ENCODE measurements at places on chromosomes 11 and 22.

- DNase-seq = no peak
Measured at GRCh38 chr11:26027887-26028286, 304.0 kb upstream of the ANO3 start.

DNA sequence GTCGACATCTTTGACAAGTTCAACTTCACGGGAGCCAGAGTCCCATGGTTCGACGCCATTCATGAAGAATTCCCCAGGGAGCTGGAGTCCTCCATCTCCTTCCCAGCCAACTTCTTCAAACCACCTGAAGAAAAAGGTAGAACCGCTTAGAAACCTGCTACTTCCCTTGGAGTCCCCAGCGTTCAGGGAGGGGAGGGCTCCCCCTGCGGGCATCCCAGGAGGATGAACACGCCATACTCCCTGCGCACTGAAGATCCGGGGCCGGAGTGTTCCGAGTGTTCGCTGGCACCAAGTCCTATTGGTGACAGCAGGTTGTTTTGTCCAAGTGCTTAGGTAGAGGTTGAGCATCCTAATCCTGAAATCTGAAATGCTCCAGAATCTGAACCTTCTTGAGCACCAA is 51.7 kb upstream of the PRODH start:
- no peak for DNase-seq

DNA sequence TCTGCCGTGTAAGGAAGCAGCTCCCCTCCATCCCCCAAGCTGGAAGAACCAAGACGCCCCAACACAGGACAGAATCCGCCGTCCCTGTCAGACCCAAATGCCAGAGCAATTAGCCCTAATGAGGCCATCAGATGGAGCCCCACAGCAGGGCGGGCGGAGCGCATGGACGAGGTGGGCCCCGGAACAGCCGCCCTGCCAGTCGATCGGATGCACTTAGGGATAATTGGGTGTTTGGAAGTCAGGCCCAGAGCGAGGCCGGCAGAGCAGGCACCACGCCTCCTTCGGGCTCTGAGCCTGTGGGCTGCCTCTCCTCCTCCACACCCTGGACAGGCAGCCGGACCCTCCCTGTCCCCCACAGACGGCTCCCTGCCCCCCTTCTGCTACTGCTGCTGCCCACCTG is 5.5 kb upstream of the TH start:
- DNase-seq = no peak

DNA sequence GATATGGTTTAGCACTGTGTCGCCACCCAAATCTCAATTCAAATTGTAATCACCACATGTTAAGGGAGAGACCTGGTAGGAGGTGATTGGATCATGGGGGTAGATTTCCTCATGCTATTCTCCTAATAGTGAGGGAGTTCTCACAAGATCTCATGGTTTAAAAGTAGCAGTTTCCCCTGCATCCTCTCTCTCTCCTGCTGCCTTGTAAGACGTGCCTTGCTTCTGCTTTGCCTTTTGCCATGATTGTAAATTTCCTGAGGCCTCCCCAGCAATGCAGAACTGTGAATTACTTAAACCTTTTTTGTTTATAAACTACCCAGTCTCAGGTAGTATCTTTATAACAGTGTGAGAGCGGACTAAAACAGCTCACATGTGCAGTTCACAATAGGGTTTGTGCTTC is 1668.7 kb upstream of the RAG2 start:
- DNase-seq = no peak
